Stimulated activated CD8-positive, alpha-beta memory T cell treated with anti-CD3 and anti-CD28 coated beads, Interleukin-2, amount 100 ng/mL, for 1 hour (primary cell): ENCODE measurements at places on chromosomes 7 and 10.

GRCh38 chr10:124184208-124184830, 90.9 kb upstream of the CHST15 start:
- no peak for DNase-seq

DNA sequence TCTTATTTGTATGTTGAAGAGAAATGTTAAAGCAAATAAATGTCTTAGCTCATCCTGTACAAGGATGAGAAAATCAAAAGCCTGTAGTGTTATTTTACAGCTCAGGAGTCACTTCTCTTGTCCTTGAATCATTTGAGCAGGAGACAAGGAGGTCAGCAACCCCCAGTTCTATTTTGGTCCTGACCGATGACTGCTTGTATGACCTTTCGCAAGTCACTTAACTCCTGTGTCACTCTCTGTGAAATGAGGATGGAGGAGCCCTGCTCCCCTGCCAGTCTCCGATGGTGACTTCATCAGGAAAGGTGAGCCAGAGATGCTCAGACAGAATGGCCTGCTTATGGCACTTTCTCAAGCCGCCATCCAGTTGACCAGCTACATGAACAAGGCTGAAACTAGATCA, 101.0 kb downstream of the CELF2 start:
- no peak for DNase-seq

DNA sequence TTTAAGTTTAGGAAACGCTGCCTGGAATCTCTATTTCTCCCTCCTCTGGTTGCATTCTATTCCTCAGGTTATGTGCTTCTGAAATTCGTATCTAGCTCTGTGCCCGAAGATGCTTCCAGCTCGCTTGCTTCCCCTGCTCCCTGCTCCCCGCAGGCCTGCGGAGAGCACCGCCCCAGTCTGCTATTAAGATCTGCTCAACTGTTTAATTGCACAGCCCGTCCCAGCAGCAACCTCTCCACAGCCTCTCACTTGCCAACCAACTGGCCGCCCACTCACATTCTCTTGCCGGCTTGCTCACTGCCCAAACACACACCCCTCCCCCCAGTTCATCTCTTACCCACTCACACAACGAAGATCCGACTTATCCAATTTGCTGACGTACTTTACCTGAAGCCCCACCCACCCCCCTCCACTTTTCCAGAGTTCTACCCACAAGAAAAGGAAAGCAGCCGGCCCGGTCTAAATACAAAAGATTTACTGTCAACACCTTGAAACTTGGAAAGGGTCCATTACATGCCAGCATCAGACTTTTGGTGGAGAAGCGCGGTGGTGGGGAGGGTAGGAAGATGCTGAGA, 167.3 kb upstream of the KLF14 start:
- DNase-seq = no peak

GRCh38 chr10:13788711-13789447, 202.1 kb downstream of the PRPF18 start:
- DNase-seq = no peak
